ENCODE measurements at places on chromosomes 2 and 18.
A peak's percentile ranks its signal among the peaks of the same experiment; 100 is the strongest.

DNA sequence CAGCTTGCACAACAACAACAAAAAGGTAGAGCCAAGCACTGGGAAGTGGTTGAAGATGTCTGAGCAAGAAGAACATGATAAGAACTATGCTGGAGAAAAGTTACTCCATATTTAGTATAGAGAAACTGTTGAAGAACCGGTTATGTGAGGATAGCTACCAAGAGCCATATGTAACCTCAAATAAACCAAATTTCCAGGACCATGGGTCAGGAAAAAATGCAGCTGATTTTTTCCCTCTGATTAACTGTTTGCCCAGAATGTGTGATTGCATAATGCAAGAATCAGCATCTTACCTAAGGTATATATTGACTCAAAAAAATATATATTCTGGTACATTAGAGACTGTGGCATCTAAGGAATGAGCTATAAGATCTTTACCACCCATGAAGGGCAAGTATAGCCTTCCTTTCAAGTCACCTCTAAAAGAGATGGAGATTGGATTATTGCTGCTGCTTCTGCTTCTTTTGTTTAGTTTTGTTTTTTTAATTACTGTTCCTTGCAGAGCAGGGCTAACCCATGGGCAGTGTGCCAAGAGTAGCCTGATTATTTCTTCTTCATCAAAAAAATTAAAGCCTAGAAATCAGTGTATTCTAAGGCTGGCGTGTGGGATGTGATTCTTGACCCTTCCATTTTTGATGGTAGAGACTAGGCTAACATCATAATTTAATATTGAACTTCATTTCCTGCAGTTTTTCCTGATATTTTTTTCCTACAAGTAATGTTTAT lies 76.9 kb upstream of the MAP3K20 start:
- peak; percentile 61 for DNase-seq

DNA sequence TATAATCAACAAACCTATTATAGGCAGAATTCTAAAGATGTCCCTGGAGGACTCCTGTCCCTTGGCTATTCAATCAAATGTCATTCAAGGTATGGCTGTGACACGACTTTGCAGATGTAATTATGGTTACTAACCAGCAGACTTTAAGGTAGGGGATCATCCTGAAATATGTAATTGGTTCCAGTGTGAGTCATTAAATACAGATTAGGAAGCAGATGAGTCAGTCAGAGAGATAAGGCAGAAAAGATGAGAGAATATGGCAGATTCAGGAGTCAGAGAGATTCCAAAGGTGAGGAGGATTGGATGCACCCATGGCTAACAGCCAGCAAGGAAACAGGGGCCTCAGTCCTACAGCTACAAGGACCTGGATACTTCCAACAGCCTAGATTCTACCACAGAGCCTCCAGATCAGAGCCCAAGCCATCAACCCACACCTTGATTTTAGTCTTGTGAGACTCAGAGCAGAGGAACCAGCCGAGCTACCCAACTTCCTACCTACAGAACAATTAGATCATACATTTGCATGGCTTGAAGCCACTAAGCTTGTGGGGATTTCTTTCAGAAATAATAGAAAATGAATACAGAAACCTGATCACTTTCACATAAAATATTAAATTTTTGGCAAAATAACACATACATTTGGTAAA lies 11.2 kb upstream of the PROM2 start:
- no peak for DNase-seq

GRCh38 chr2:136381722-136382633 lies 264.0 kb upstream of the CXCR4 start:
- DNase-seq = no peak

DNA sequence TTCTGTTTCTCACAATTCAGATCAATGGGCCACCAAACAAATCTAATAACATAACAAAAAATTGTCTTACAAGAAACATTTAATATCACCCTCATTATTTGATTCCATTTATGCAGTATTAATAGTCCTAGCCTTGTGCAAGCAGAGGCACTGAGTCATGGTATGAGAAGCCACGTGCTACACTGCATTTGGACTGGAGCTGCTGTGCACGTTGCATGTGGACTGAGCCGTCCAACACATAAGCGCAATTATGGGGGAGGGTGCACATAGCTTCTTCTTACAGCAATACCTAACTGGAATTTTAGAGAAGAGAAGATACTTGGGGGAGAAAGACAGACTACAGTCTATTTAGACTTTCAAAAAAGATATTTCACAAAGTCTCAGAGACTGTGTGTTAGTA lies 329.6 kb upstream of the ID2 start:
- DNase-seq = no peak

GRCh38 chr18:23935804-23936203 lies 78.8 kb upstream of the TTC39C start:
- no peak for DNase-seq

DNA sequence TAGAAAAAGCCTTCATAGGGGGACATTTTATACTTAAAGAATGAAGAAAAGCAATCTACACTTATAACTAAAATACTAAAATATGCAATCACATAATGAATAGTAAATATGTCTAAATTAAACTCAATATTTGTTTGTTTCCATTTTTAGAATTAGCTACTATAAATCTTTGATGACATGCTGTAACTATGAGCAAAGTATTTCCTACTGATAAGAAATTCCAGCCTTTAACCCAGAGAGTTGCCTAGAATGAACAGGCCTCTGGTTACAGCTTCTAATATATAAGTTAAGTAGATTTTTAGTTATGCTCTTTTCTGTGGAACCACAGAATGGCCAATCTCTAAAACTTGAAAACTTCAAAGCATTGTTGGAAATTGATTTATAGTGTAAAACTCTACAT lies 1465.6 kb upstream of the ZEB2 start:
- no peak for DNase-seq

All from HT-29 (cell line).